ENCODE measurements at places on chromosomes 2 and 18. TPM values are rescaled to one million over a fixed set of nuclear protein-coding genes. Genes with fewer than 3 reads are reported as not detected.

GRCh38 chr2:103615611-103616105 is 853.8 kb downstream of the TMEM182 start:
- no peak for DNase-seq

The ERICH2 gene
- not detected for total RNA-seq

The MARCO gene
- total RNA-seq: not detected

The CLHC1 gene
- total RNA-seq: 2.4 TPM

Data from LHCN-M2 (cell line).